ENCODE measurements at places on chromosomes 7 and 10. TPM values are rescaled to one million over a fixed set of nuclear protein-coding genes. Genes with fewer than 3 reads are reported as not detected.

GRCh38 chr10:80536361-80536835 lies 1.3 kb upstream of the SH2D4B start:
- H3K27me3 ChIP-seq, result no peaks in the 10 kb centered on the region
- no peak for DNase-seq
- H3K4me3 ChIP-seq, result peak overlapping the region; percentile 51
- H3K27ac ChIP-seq, result peak overlapping the region; percentile 87
- H3K4me1 ChIP-seq, result peaks cover 11% of the 10 kb centered on the region
- H3K36me3 ChIP-seq, result no peaks in the 10 kb centered on the region

DNA sequence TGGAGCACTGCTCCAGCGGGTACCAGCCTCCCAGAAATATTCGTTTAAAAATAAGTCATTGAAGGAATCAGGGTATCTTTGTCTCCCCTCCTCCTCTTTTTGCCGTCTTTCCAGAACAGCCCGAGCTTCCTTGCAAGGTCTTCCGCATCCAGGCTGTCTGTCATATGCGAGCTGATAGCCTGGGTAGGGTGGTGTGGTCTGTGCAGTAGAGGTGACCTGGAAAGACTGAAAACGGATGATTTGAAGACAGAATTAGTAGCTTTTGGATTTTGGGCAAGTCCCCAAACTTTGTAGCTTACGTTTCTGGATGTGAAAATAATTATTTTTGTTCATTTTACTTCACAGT lies 480 bp downstream of the VPS50 start:
- H3K36me3 ChIP-seq, result no peaks in the 10 kb centered on the region
- no peak for DNase-seq
- H3K27me3 ChIP-seq, result no peaks in the 10 kb centered on the region
- peak overlapping the region; percentile 66 for H3K27ac ChIP-seq
- H3K4me1 ChIP-seq, result peaks cover 7% of the 10 kb centered on the region

The WEE2 gene
- not detected for total RNA-seq

The UNCX gene
- not detected for total RNA-seq

The NME8 gene
- total RNA-seq, result not detected

All from heart left ventricle (tissue), 16 donors.